ENCODE measurements at places on chromosomes 11 and 22.

- no peak for DNase-seq
Measured at GRCh38 chr22:49023879-49024774, 803.5 kb downstream of the BRD1 start.

GRCh38 chr11:122271137-122271536 is 155.1 kb upstream of the BLID start:
- DNase-seq: no peak

GRCh38 chr22:21044931-21045584 is 688 bp upstream of the LRRC74B start:
- no peak for DNase-seq

GRCh38 chr11:46247659-46248058 is 29.8 kb upstream of the CREB3L1 start:
- peak; percentile 47 for DNase-seq

DNA sequence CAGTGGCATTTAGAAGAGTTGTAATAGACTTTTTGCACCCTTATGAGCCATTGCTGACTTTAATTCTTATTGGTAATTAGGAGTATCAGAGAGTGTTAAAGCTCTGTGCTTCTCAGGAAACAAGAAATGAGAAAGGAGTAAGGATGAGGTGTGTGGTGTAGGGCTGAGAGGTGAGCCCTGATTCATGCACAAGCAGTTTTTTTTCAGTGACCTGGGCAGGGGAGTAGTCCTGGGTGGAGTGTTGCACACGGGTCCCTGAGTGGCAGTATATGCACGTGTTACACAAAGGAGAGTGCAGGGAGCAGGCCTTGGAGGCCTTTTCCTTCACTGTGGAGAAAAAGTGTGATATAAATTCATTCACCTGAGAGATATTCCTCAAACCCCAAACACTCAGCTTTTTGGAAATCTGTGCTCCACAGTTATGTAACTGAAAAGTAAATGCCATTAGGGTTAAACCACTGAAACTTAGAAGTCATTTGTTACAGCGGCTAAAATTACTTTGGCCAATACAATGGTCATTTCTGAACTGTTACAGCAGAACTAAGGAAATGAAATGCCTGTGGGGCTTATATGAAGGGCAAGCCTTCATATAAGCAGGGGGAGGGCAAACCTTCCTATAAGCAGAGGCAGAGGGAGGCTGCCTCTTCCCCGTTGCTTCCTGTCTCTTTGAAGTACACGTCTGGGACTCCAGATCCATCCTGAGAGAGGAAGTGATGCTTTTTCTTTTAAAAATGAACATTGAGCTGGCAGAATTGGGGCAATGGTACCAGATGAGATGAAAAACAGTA is 62.6 kb upstream of the OLFML1 start:
- no peak for DNase-seq

- DNase-seq: no peak
Measured at GRCh38 chr11:119158467-119158866, 9.6 kb downstream of the ABCG4 start.

DNA sequence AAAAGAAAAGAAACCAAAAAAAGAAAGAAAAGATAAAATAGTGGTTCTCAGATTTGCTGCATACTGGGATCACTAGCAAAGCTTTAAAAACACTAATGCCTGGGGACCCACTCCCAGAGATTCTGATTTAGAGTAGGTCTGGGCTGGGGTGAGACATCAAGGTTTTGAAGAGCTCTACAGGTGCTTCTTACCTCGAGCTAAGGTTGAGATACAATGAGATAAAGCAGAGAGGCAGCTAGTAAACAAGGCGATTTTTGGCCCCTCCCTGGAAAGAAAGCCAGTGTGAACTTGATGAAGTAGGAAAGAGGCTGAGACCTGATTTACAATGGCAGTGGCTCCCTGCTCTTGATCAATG is 327.6 kb upstream of the CCDC90B start:
- DNase-seq: no peak

GRCh38 chr11:2444821-2445745 is at the start of gene KCNQ1:
Gene KCNQ1 (plus strand): TSS chr11:2445008. CDS start chr11:2445099, 91 bp downstream.
- peak; percentile 77 for DNase-seq

GRCh38 chr22:34971456-34971855 is 94.5 kb upstream of the ISX start:
- DNase-seq: no peak

GRCh38 chr11:68269414-68270081 is 2.2 kb downstream of the C11orf24 start:
- DNase-seq: no peak

GRCh38 chr22:27179161-27179560 is 521.8 kb downstream of the MIAT start:
- DNase-seq: no peak

DNA sequence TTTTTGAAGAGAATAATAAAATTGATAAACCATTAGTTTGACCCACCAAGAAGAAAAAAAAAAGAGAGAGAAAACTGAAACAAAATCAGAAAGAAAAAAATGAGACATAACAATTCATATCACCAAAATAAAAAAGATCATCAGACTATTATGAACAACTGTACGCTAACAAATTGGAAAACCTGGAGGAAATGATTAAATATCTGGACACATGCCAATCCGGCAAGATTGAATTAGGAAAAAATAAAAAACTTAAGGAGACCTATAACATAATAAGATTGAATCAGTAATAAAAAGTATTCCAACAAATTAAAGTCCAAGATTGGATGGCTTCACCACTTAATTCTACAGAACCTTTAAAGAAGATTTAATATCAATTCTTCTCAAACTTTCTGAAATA is 136.7 kb downstream of the CASP12 start:
- DNase-seq: no peak

- no peak for DNase-seq
Measured at GRCh38 chr22:36256478-36256877, 3.5 kb downstream of the APOL1 start.

DNA sequence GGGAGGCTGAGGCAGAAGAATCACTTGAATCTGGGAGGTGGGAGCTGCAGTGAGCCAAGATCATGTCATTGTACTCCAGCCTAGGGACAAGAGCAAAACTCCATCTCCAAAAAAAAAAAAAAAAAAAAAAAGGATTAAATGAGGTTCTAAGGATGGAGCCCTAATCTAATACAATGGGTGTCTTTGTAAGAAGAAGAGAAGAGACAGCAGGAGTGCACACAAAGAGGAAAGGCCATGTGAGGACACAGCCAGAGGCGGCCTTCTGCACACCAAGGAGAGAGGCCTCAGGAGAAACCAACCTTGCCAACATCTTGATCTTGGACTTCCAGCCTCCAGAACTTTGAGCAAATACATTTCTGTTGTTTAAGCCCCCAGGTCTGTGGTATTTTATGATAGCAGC is 66.6 kb upstream of the CECR2 start:
- DNase-seq: no peak

DNA sequence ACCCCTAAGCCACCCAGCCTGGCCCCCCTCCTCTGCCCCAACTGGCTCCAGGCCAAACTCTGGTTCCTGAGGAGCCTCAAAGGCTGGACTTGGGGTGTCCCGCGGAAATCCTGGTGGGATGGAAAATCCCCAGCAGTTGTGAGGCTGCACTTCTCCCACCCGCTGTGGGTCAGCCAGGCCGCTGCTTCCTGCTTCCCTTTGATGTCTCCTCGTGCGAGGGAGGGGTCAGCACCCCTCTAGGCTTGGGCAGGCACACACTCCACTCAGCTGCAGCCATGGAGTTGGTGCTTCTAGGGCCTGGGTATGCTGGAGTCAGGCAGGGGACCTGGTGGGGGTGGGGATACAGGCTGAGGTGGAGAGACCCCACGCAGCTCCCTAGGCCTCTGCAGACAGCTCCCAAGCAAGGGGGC is 12.0 kb downstream of the KCNQ1OT1 start:
- DNase-seq: no peak

DNA sequence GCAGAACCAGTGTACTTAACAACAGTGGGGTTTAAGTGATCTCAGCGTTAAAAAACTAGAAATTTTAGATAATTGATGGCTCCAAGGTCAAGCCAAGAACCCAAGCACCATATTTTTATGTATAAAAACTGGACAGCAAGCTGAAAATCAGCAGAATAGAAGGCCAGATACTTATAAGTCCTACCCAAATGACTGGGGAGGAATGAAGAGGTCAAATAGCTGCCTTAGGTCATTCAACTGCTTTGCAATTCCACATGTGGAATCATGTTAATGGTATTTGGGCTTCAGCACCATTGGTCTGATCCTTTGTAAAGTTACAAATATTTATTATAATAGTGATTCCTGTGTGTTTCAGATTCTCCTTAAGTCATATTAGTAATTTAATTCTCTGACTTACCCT is 108.4 kb downstream of the FAT3 start:
- no peak for DNase-seq

DNA sequence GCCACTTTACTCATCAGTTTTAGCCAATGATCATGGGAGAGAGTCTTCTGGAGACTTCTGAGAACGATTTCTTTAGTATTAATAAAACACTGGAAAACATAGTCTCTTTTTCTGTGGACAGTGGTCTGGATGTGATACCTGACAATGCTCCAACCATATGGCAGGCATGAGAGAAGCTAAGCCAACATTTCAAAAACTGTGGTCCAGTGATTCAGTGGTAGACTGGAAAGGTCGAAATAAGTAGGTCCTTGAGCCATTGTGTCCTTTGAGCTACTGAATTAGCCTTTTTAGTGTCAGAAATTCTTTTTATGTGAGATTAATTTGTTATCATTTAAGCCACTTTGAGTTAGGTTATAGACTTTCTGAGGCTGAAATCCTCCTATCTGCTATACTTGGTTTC is 197.7 kb upstream of the CTSC start:
- DNase-seq: no peak

GRCh38 chr11:117298195-117298594 is 7.0 kb downstream of the BACE1-AS start:
- no peak for DNase-seq

GRCh38 chr11:85475660-85476517 is 151.3 kb downstream of the DLG2 start:
- no peak for DNase-seq

GRCh38 chr22:42286205-42286604 is 15.8 kb upstream of the TCF20 start:
- no peak for DNase-seq

DNA sequence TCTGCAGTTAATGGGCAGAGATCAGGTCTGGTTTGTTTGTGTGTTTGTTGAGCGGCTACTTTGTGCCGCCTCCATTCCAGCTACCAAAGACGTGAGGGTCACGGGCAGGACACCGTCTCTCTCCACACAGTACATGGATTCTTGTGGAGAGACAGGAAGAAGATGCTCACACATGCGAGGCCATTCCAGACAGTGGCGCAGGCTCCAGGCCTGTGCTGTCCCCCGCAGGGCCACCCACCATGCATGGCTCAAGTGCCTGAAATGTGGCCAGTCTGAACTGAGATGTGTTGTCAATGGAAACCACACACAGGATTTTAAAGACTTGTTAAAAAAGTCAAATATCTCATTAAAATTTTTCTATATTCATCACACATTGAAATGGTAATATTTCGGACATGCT is 848.3 kb downstream of the TBC1D22A start:
- DNase-seq: no peak

DNA sequence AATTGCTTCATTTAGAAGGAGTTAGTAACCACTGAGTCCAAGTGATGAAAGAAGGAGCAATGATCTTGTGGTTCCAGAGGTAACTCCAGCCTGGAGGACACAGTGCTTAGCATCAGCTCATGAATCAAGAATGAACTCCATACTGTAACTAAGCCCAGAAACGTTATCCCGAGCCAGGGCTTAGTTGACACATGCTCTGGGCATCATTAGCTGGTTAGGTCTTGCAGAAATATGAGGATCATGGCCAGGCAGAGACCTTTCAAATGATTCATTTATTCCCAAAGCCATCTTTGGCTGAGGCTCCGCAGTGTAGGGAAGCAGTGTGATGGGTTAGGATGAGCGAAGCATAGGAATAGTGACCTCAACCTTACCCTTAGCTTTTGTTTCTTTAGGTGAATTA is 277.4 kb downstream of the FAM76B start:
- DNase-seq: no peak

GRCh38 chr22:39289975-39290720 is 29.3 kb downstream of the RPL3 start:
- DNase-seq: no peak

DNA sequence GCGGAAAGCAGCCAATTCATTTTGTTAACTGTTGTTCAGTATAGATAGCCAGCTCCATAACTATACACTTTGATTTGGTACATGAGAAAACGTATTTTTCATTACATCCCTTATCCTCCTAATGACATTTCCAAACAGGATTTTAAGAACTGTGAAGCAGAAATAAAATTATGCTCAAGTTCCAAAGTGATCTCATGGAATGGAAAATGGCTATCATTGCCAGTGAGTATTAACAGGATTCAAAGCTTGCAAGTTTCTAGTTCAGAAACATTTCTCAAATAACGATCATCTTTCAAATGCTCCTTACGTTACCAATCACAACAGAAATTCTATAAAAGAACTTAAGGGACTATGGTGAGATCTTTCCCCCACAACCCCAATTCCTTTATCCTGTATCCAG is 53.7 kb downstream of the CADM1 start:
- no peak for DNase-seq

DNA sequence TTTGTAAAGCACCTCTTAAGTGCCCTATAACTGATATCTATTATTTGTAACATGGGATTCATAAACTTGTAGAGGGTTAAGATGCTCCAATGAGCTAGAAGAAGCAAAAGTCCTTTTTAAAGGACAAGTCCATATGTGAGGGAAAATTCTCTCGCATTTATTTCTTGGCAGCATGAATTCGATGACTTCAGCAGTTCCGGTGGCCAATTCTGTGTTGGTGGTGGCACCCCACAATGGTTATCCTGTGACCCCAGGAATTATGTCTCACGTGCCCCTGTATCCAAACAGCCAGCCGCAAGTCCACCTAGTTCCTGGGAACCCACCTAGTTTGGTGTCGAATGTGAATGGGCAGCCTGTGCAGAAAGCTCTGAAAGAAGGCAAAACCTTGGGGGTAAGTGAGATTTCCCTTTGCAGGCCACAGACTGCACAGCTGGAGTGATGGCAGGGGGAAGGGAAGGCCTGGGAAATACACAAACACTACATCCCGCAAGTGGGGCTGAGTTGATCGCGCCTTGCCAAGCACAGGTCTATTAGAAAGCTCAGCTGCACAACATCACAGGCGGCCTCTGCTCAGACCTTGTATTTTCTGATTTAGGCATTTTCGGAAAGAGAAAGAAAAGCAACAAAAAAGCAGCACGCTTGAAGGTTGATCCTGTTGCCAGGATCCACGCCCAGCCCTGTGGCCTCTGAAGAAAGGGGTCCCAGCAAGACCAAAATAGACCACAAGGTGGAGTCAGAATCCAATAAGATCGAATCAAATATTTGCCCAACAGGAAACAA is 1.5 kb downstream of the MS4A8 start:
- DNase-seq: peak; percentile 63

DNA sequence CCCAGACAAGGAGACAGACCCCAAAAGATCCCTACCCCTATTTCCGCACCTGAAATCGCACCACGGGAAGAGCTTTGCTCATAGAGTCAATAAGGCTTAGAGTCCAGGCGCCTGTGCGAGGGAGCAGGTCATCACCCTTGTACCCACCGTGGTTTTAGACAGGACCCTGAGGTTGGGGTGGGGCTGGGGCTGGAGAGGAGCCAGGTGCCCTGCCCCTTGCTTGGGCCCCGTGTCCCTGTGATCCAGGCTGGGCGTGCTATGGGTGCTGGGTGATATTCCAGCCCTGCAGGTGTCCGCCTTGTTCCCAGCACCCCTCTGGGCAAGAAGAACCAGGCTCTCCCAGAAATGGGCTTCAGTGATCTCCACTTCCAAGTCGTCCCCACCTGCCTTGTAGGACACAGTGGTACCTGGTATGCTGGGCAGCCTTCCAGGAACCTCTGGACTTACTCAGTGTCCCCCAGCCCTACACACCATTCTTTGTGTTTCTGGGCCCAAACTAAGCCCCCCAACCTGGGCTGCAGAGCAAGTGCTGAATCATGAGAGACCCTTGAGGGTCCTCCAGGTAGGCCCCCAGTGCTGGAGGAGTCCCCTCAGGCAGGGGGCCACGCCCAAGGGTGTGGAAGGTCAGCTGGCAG is 4.5 kb downstream of the CD81 start:
- DNase-seq: no peak
